Stimulated activated naive B cell treated with anti-CD40 and anti-IgM and Interleukin-4, amounts not matched to agents 10 μg/mL and 1 μg/mL and 100 μg/mL, for 72 hours (primary cell): ENCODE measurements at places on chromosomes 12 and 14.

- DNase-seq, result peak; percentile 53
Measured at GRCh38 chr14:92540472-92541048, 27.0 kb downstream of the RIN3 start.

- DNase-seq, result no peak
Measured at GRCh38 chr14:101428409-101428808, 132.9 kb upstream of the DIO3 start.

DNA sequence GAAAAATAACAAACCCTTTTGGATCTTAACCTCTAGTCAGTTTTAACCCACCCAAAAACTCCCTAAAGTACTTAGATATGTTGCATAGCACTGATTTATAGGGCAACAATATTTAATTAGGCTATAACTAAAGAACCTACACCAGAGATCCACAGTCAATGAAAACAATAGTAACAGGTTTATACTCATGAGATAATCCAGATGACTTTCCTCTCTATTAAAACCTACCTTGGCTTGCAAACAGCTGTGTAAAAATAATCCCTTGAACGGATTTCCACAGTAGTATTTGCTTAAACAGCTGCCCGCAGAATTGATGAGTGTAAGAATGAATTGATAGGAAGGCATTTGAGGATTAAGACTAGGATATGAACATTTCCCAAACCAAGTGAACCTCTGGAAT is 104.3 kb upstream of the PTPRR start:
- DNase-seq, result no peak

DNA sequence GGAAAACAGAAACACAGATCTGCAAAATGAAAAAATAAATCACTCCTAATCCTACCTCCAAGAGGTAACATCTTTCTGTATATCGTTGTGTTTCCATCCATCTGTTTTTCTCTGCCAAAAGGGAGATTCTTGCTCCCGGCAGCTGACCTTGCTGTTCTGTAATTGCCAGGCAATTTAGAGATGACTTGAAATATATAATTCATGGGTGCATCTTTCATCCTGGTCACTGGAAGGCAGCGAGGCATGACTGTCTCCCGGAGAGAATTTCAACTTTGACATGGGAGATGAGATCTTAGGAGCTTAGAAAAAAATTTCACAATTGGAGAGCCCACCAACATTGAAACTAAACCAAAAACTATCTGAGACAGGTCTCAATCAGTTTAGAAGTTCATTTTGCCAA is 53.0 kb downstream of the WSCD2 start:
- no peak for DNase-seq
